ENCODE measurements at places on chromosomes 11 and 22.
A peak's percentile ranks its signal among the peaks of the same experiment; 100 is the strongest.

DNA sequence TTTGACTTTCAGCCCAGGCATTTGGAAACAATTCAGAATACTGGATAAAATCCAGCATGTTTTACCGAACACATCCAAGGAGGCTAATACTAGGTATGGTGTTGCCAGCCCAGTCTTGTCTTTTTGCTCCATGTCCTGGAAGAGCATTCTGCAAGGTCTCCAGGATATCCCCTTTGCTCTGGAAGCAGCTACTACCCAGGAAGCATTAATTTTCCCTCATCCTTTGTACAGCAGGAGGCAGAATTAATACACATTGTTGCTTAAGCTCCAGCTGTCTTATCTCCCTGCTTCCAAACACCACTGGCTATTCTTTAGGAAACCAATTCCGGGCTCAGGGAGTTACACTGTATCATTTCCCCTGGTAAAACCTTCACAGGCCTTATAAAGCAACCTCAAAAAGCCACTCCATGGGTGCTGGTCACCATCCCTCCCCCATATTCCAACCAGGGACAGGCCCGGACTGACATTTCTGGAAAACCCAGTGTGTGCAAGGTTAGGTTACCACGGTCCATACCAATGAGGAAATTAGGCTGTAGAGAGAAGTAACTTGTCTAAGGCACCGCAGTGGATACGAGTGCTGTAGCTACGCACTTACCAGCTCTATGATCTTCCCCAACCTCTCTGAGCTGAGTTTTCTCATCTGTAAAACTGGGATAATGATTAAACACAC lies 1.5 kb upstream of the UBASH3B start:
- DNase-seq: no peak

DNA sequence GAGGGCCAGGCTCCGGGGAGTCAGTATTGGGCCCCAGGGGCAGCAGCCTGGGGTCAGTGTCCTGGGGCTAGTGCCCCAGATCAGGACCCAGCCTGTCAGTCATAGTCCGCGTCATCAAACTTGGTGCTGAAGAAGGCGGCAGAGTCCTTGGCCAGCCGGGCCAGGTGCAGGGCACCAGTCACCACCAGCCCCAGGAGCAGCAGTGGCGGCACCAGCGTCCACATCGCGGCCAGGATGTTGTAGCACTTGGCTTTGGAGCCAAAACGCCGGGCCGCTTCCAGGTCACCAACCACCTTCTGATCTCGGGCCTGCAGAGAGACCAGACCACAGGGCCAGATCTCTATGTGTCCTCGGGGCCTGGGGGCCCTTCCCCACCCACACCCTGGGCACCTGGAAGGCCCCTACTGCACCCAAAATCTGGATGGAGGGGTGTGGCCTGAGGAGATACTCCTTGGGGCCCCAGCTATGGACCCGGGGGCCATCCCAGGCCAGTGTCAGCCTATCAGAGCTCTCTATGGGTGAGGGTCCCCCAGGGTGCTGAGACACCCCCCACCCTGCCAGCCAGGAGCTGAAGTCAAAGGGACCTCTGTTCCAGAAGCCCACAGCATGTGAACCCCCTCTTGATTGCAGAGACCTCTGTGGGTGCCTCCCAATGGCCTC lies 790 bp downstream of the IFITM5 start:
- DNase-seq: peak; percentile 45

- no peak for DNase-seq
Observed at GRCh38 chr11:108670451-108670850, 5.6 kb downstream of the DDX10 start.

DNA sequence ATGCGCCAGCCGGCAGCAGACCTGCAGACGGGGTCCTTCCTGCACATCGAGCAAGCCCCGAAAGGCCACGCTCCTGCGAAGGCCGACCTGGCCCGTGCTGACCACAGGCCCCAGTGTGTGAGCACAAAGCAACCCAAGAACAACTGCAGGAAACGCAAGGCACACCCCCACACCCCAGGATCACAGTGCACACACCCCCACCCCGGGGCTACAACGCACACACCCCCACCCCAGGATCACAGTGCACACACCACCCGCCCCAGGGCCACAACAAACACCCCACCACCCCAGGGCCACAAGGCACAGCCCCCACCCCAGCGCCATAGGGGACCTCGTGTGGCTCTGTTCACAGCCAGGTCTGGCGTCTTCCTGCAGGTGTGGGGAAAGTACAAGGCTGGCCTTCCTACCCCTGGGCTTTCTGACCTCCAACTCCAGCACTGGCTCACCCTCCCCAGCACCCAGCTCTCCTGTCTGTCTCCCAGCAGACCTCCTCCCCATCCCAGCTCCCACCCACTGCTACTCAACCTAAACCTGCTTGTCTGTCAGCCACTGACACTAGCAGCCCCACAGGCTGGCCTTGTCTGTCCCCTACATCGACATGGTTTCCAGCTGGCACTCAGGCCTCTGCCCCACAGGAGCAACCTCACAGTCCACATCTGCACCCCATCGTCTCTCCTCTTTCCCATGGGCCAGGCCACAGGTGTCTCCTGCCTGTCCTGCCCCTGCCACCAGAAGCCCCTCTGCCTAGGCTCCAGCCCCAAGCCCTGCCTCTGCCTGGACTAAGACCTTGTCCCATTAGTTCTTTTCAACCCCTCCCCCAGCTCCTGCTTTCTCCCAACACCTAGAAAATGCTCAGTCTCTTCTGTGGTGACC lies 20.5 kb upstream of the EFCAB6 start:
- no peak for DNase-seq

DNA sequence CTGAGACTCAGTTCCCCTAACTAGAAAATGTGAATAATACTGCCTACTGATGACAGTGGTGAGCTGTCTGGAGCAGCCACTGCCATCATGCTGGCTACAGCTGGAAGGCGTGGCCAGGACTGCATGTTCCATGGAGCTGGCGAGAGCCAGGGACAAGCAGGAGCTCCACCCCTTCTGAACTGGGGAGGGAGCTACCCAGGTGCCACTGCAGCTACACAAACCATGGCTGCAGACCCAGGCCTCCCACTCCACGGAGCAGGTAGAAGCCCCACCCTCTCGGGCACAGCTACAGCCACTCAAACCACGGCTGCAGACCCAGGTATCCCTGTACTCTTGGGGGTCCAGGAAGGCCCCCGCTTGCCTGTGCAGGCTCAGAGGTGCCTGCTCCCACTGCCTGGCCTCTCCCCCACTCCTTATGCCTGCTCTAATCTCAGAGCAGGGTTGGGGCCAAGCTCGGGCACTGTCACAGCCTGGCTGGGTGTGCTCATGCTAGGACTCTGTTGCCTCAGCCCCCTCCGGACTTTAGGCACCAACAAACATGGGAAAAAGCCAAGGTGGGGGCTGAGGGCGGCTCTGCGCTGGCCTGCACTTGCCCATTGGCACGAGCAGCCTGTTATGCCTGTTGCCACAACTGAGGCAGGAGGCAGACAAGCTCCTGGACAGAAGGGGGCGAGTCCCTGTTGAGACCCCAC lies 51.7 kb downstream of the RAB30 start:
- no peak for DNase-seq

GRCh38 chr11:72799441-72799840 lies 5.6 kb upstream of the STARD10 start:
- DNase-seq: no peak

DNA sequence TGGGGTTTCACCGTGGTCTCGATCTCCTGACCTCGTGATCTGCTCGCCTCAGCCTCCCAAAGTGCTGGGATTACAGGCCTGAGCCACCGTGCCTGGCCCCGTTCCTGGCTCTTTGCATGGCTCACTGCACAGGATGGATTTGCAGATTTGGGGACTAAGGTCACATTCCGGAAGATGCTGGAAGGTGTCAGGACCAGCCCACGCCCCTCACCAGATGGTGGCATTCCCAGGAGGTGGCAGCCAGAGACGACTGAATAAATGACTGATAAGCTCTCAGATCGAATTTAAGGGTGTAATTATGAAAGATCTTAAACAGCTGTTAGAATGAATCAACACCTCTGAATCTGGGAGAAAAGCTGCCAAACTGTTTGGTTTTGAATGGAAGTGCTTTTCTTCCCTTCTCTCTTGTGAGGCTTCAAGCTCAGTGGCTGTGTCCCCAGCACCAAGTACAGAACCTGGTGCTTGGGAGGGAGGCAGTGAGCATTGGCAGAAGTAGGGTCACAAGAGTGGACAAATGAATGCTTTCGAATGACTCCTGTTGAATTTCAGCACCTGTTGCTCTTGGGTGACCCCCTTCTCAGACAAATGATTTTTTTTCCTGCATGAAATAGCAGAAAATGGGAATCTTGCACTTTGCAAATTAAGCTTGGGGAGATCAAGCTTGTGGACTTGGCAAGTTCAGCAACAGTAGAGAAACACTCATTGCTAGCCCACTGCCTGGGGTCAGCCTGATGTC lies 69.6 kb downstream of the KIAA1671 start:
- DNase-seq: no peak

- DNase-seq: no peak
Observed at GRCh38 chr22:39428597-39429071, 28.2 kb upstream of the MGAT3 start.

DNA sequence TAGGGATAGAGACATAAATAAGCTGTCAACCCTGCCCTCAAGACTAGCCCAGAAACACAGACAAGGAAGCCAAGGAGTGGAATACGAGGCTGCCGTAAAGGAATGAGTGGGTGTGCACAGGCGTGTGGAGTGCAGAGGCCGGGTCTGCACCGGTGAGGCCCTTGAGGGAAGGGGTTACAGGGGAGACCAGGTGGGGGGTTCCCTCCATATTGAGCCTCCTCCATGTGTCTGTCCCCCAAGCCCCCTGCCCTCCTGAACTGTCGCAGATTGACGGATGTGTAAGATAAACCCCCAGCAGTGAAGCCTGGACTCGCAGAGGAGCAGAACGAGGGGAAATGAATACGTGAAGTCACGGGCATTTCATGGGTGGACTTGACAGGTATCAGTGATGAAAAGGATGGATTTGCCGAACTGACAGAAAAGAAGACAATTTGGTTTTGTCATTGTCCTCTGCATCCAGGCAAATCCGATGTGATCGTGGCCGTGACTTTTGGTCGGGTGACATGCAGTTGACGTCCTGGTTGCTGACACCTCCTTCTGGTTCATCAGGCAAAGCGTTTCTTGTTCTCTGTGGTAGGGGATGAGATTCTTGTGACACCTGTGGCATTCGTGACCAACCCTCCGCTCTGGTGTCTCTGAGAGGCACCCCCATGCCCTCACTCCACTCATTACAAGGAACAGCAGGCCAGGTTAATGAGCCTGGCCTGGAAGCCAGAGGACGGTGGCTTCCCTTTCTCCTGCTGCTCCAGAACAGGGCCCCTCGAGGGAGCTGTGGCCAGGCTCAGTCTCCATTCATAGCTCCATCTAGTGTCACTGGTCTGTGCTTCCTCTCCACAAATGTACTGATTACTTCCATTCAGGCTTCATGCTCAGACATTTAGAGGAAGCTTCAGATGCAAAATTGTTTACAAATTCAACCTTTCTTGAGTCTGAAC lies 223.1 kb upstream of the B3GAT1 start:
- DNase-seq: no peak

DNA sequence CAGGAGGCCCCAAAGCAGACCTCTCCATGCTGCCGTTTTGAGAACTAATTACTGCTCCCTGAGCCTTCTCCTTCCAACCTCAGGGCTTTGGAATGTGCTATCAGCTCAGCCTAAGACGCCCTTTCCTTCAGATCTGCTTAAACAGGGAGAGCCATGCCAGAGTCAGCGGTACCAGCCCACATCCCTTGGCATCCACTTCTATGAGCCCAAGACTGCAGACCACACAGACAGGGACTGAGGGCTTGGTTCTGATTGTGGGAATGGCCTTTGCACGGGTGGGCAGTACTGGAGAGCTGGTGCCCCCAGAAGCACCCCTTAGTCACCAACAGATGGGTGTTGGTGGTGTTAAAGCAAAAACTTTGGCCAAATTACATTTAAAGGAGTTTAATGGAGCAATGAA lies 146.5 kb downstream of the TTC17 start:
- DNase-seq: no peak

- DNase-seq: no peak
Observed at GRCh38 chr11:30312243-30312642, 10.7 kb upstream of the ARL14EP start.

GRCh38 chr22:27996529-27996925 lies 77.5 kb upstream of the PITPNB start:
- no peak for DNase-seq

DNA sequence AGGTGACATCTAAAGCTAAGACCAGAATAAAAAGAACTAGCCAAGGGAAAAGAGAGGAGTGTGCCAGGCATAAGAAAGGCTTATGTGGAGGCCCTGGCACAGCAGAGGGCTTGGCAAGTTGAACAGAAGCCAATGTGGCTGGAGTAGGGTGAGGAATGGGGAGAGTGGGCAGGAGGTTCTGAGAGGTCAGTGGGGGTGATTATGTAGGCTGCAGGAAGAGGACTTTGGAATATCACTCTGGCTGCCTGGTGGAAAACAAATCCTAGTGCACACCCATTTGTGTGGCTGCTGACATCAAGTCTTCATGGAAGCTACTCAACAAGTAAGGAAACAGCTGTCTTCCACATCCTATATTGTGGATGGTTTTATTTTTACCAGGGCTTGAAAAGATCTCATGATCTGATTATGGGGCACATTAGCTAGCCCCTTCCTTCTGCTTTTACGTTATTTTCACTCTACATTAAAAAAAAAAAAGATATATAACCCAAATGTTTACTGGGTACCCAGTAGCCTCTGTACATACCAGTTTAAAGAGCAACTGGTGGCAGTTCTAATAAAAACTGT lies 3.4 kb downstream of the MRPL16 start:
- DNase-seq: no peak

DNA sequence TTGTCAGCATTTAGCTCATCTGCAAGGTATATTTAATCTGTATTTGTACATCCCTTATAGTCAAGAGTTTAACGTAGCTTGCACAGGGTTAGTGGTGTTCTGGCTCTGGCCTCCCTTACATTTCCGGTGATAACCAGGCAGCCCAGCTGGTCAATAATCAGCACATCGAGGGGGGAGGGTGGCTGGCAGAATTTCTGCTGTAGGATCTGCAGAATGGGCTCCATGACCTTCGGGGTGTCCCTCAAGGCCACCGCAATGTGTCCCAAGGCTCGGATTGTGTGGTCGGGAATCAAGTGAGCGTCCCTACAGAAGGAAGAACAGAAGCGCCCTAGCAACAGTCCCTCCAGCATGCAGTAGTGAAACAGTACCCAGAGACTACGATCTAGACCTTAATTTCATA lies 25.1 kb downstream of the SERPIND1 start:
- no peak for DNase-seq

DNA sequence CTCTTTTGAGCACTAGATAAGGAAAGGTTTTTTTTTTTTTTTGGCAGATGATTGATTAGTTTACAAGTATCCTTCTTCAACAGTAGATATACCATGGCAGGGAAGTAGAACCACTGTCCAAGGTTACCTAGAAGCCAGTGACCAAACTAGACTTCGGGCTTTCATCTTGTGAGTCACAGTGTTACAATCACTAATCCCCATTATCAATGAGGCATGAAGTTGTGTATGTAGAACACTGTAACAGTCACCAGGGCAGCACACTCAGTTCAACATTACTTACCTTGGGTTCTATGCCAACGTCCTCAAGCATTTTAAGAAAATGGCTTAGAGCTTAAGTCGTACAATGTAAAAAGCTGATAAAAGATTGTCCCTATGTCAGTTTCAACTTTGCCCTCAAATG lies 430.9 kb downstream of the ETS1 start:
- DNase-seq: no peak

Data from activated CD8-positive, alpha-beta T cell treated with anti-CD3 and anti-CD28 coated beads, Interleukin-2, amount 10 ng/mL, durations not matched to agents 7 days and 5 days (primary cell).